Stimulated activated CD8-positive, alpha-beta memory T cell treated with anti-CD3 and anti-CD28 coated beads, Interleukin-12 subunit alpha, Interleukin-12 subunit beta, amount 100 ng/mL, for 1 hour (primary cell): ENCODE measurements at places on chromosomes 7 and 10.
A peak's percentile ranks its signal among the peaks of the same experiment; 100 is the strongest.

- no peak for DNase-seq
Observed at GRCh38 chr7:7979558-7979957, 11.0 kb downstream of the GLCCI1 start.

DNA sequence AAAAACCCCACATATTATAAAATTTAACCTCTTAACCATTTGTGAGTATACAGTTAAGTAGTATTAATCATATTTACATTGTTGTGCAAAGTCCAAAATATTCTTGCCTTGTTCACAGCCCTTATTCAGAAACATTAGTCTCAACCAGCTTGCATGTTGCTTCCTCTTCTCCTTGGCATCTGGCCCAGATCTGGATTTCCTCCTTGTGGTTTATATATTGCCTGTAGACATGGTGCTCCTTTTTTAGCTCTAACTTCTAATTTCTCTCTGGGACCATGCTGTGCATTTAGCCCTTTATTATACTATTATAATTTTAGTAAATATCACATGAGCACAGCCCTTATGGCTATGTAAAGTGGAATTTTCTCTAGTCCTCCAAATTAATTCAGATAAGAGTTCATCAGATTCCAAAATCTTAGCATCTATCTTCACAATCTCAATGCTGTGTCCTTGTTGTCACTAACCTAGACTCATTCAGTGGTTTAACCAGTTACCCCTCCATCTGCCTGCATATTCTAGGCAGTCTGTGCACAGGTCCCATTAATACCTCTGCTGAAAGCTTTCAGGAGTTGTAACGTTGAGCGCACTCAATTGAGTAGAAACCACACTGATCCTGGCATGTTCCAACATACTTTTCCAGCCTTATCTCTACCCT, 7.9 kb downstream of the CPED1 start:
- DNase-seq, result peak; percentile 17

DNA sequence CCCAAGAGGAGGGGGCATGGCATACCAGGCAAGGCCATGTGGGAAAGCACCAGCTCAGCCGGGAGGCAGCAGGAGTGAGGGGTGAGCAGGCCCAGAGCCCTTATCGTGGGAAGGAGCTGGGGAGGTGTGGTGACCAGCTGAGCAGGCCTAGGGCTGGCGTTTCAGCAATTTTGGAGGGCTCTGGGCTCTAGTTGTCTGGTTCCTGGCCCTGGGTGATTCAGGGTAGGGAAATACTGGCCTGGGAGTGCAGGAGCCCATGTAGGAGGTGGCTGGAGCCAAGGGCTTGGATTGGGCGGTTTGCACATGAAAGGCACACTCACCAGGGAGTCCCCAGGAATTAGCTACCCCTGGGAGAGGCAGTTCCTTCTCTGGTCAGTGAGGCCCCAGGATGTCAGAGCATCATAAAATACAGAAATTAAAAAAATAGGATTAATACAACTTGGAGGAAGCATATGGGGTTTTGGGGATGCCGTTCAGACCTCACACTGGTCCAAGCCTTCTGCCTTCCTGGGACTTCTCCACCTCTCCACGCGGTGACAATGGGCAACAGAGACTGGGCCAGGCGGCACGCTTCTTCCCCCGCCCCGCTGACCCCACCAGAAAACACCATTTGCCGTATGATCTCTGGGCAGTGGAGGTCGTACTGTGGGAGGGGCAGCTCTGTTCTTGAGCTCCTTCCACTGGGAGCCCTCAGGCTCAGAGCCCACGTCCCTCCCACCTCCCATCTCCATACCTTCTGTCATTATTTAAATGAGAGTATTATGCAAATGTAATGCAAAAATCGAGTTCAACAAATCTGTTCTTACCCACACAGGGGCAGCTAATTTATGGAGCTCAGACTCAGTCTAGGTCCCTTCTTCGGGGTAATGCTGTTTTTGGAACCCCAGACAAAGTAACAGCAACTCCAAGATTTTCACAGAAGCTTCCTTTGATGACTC, 133.0 kb upstream of the FAM20C start:
- DNase-seq, result no peak

DNA sequence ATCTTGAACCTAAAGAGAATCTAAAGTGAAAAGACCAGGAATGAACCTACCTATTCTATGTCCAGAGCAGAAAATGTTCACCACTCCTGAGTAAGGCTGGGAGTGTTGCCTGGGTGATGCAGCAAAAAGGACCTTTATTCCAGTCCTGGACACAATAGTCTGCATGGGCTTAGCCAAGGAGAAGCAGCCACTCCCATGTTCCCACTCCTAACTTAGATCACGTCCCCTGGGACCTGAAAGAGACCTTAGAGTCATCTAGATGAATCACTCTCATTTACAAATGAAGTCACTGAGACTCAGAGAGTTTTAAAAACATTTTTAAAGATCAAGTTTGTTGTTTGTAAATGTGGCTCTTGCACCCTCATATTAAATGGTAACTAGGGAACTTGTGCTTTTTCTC, 763.4 kb downstream of the KCNMA1 start:
- DNase-seq, result no peak

DNA sequence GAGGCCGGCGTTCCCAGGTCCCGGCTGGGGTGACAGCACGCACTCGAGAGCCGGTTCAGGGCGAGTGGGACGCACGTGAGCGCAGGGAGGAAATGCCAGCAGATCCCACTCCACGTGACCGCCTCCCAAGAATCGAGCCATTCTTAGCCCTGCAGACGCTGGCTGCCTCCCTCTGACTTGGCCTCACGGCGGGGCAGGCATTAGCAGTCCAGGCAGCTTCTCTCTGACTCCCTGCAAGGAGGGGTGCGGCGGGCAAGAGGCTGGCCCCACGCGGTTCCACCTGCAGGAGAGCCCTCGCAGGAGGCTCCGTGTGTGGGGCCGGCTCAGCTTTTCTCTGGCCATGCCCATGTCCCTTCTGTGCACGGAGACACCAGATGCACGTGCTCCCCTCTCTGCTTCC, 10.1 kb downstream of the GPR146 start:
- DNase-seq, result no peak

GRCh38 chr10:66782776-66783175, 143.1 kb upstream of the LRRTM3 start:
- DNase-seq, result no peak

- DNase-seq, result no peak
Observed at GRCh38 chr10:112229096-112229495, 45.5 kb upstream of the GPAM start.
